ENCODE measurements at places on chromosomes 3 and 15.

DNA sequence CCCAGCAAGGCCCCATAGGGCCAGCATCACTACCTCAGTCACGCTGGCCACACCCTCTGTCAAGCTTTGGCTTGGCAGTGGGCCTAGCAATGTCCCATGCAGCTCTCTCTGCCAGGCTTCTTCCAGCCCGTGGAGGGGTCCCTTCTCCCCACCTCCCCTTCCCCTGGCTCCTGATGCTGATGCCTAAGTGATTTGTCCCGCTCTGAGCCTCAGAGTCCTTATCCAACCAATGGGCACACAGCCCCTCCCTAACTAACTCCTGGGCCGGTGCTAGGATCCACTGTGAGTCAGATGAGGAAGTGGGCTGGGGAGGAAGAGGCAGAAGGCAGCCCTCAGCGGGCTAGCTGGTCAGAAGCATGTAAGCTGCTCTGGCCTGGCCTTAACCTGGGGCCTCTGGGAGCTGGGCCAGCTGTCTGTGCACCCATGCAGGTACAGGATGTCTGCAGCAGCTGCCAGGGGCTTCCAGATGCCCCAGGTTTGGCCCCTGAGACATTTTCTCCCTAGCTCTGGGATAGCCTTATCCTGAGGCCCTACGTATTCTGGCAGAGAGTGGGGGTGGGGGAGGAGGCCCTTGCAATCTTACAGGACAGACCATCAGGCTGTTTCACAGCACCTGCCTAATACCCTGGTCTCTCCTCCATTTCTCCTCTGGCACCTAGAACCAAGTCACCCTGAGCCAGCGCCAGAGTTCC, 740 bp upstream of the ZBTB47 start:
- DNase-seq = peak; percentile 38

DNA sequence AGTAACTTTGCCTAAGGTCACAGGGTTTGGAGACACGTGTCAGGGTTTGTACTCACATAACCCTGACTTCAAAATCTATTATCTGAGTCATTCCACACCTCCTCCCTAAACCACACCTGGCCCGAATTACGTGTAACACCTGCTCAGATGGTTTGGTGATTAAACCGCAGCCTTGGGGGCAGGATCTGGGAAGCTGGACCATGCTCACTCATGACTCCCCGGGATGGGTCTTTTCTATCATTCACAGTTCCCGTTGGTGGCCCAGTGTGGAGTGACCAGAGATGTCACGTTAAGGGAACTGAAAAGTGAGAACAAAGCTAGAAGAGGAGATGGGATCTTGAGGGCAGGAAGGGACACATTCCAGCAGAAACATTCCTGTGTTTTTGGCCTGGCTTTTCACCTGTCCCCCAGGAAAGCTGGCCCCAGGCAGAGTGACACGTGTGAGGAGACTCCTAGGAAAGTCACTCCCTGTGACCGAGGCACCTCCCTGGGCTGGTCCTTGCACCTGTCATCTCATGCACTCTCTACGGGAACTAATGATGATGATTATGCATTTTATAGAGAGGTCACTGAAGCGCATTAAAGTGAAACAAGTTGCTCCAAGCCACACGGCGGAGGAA, 75.4 kb upstream of the POMGNT2 start:
- no peak for DNase-seq

GRCh38 chr15:70753101-70753829, 10.1 kb downstream of the UACA start:
- no peak for DNase-seq

DNA sequence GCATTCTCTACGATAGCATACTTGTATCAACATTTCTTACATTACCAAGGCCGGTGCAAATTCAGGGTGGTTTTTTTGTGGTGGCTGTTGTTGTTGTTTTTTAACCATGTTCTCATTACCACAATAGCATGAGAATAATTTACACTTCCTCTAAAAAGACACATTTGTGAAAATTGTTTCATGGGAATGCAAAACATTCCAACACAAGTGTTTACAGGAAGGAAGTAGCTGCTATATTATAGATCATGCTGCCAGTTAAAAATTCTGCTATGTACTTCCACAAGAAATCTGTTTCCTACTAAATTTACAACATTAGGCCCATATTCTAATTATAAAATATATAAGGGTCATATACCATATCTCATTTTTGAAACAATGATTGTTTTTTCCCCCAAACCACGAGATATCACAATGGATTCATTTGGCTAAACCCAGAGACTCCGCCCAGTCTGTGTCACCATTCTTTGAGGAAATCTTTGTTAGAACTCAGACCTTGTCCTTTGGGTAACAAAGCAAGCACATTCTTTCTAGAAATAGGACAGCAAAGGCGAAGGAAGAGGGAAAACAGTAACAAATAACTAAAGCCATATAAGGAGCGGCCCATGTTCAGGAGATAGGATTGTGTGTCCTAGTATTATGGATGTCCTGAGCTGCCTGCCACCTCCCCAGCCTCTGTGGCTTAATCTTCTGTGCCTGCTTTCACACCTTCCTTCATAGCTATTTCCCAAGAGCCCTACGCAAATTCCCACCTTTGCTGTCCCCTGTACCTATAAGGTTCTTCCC, 60.1 kb downstream of the UACA start:
- DNase-seq = no peak

DNA sequence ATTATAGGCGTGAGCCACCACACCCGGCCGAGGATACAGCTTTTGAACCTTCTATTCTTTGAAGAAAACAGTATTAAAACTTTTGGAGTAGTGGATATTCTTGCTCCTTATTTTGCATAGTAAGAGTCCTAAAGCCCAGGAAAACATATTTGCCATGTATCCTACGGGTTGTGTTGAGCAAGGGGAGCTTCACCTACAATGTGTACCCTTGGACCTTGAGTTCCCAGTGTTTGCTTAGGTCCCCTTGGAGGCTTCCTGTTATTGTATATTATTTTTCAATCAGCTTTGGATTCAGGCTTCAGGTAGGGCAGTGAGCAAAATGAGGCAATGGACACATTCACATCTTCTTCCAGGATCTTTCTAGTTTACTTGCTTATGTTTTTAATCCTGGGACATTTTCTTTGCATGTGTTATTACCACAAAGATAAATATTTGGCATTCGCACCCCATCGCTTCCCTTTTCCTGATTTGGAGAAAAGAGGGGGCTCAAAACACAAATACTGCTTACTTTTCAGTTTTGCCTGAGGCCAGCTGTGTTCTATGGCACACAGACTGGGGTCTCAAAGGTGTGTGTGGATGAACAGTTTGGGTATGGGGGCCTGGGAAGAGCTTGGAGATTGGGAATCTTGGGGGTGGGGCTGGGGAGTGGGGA, 88.7 kb downstream of the FNDC3B start:
- DNase-seq = no peak

GRCh38 chr3:18085429-18085828, 339.7 kb downstream of the SATB1 start:
- no peak for DNase-seq

- DNase-seq = no peak
Observed at GRCh38 chr3:141015481-141015880, 35.7 kb upstream of the SPSB4 start.

DNA sequence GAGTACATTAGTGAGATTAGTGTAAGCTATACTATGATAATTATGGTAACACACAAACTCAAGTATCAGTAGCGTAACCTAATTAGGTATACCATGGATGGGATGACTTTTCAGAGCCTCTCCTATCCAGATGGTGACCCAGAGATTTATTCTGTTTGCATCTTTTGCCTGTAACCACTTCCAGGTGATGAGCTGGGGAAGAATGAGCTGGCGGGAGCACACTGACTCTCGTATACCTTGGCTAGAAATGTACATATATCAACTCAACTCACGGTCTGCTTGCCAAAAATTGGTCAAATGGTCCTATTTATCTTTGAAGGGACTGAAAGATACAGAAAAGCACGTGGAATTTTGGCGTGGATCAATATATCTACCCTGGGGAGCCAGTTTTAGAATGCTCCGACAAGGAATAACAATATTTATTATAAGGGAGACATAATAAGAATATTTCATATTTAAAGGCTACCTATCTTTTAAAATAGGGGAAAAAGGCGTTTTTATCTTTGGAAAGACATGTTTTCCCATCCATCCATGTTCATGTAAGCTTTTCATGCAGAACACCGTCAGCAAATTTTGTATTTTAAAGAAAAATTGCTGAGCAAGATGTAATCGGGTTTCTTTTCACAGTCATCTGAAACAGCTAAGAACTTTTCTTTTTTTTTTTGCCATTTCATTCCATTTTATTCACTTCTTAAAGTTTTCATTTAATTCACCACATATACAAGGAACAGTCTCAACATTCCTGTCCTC, 502.6 kb upstream of the CBLB start:
- no peak for DNase-seq
